NCI-H460 (cell line): ENCODE measurements at places on chromosomes 3 and 15. TPM values are rescaled to one million over a fixed set of nuclear protein-coding genes. Genes with fewer than 3 reads are reported as not detected.

The LRRC31 gene
- total RNA-seq: not detected in 2 replicates

The ST3GAL6 gene
- 1.3 TPM in 1 of 2 replicates, not detected in the other for total RNA-seq

The LRRIQ4 gene
- 0.10 and 0.17 TPM in 2 replicates for total RNA-seq

GRCh38 chr3:71776538-71776937 lies 8.4 kb downstream of the PROK2 start:
- DNase-seq: no peak

- no peak for DNase-seq
Observed at GRCh38 chr15:80558631-80559319, 136.3 kb upstream of the ABHD17C start.

DNA sequence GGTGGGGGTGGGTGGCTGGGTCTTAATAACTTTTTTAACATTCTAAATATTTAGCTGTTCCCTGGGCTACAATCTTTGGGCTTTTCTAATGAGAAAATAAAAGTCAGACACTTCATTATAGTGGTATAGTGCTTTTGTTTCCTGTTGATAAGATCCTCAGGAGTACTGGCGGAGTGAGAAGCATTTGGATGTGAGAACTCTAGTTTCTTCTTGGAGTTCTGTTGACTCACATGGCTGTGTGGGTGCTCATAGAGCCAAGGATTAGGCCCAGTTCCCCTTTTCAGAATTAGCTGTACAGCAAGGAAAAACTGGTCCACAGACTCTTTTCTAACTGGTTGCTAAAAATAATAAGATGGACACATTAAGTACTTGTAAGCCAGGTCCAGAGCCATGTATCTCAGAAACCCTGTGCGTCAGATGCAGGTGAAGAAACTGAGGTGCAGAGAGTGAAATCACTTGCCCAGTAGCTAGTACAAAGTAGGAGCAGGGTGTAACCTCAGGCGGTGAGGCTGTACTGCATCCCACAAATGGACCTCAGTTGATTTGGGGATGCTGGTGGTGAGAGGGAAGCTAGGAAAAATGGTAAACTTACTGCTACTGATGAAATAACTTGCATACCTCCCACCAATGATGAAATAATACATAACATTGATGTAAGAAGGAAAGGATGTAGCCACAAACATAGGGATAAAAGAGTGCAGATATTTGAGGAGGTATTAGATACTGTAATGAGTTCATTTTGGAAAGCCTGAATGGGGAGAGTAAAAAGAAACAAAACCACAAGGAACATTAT lies 2.3 kb downstream of the ITPR1 start:
- DNase-seq: no peak

GRCh38 chr3:38039101-38039898 lies at the start of gene DLEC1:
Gene DLEC1, plus strand, starts transcription at chr3:38039208. Its CDS starts 18 bp downstream, at chr3:38039226.
- DNase-seq: peak; percentile 13

GRCh38 chr3:187782006-187782405 lies 36.7 kb upstream of the BCL6 start:
- DNase-seq: no peak

The SLC9C1 gene
- total RNA-seq: not detected in 2 replicates

DNA sequence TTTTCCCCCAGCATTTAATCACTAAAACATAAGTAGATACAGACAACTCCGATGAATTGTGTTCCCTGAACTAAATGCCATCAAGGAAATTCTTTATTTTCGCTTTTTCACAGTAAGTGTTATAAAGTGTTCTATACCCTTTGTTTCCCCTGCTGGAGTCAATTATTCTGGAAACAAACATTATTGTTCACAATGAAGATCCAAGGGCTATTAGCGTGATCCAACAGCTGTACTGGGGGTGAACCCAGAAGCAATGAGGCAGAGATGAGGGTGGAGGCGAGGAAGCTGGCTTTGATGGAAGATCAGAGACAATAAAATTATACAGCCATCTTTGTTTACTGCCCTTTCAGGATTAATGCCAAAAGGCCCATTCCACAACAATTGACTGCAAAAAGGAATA lies 250.3 kb upstream of the IGF1R start:
- DNase-seq: no peak

DNA sequence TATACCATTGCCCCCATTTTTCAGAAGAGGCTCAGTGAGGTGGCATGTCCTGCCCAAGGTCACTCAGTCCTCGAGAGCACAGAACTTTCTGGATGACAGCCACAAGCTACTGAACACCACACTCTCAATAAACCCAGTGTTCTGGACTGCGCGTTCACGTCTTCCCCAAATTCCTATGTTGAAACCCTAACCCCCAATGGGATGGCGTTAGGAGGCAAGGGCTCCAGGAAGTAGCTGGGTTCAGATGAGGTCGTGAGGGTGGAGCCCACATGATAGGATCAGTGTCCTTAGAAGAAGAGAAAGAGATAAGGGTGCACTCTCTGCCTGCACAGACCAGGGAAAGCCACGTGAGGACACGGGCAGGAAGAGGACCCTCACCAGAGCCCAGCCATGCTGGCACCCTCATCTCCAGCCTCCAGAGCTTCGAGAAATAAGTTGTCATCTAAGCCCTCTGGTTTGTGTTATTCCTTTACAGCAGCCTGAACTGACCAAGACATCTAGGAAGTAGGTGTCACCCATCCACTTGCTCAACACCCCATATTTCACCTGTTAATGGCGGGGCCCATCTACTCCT lies 324.0 kb downstream of the UACA start:
- DNase-seq: no peak

DNA sequence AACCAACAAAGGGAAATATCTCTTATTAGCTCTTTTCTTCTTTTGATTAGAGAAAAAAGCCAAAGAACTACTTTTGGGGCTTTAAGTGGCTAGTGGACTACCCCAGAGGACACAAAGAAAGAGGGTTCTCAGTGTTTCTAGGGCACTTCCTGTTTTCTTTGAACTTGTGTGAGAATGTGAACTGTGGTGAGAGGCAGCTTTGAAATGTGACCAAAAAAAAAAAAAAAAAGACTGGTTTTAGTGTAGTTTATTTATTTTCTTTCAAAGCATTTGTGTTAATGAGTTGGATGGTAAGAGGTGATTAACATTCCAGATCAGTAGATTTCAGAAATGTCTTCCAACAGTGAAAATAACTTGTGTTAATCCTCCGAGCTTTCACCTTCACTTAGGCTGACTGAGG lies 32.4 kb downstream of the SELENOT start:
- DNase-seq: no peak

DNA sequence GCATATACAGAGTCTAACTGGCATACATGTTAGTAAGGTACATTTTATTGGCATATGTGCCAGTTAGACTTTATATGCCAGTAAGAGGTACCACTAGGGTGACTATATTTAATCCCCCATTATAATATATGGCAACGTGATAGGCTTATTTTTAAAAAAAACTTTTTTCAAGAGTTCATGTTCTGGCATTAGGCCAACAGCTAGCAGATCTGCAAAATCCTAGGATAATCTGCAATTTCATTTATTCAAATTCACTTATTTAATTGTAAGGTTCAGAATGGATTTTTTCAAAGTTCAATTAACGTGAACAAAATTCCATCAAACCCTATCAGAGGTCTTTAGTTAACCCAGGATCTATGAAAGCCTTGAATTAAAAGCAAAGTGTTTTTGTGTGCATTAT lies 31.9 kb downstream of the NIT2 start:
- DNase-seq: no peak

DNA sequence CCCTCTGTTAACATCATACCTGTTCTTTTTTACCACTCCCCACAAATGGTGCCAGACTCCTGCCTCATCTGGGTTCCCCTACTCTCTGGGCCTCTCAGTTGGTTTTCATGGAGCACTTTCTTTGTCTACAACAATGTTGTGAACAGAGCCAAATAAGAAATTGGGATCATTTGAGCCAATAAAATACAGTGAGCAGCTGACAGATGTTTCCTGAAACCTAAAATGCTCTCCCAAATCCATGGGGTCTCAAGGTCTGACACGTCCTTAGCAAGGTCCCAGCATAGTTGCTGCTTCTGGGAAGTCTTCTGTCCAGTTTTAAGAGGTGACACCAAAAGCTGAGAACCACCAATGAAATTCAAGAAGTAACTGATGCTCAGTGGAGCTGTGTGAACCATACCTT lies 1.7 kb downstream of the NMNAT3 start:
- no peak for DNase-seq

- no peak for DNase-seq
Observed at GRCh38 chr3:186823386-186823785, 17.1 kb upstream of the RFC4 start.

DNA sequence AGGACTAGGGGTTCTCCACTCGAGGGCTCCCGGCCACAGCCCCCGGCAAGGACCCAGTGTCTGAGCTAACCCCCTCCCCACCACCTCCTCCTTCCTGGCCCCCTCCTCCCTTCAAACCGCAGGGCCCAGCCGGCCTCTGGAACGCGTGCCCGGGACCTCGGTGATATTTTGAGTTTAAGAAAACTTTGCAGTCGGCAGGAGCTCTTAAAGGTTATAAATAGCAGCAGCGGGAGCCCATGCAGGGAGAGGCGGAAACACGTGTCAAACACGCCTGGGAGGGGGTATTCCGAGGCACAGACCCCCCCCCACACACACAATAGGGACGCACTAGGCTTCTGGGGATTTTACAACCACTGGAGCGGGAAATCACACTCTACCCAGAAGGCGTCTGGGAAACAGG lies 3.1 kb upstream of the PTH1R start:
- no peak for DNase-seq

GRCh38 chr3:141412087-141412935 lies 44.0 kb downstream of the ZBTB38 start:
- peak; percentile 88 for DNase-seq

DNA sequence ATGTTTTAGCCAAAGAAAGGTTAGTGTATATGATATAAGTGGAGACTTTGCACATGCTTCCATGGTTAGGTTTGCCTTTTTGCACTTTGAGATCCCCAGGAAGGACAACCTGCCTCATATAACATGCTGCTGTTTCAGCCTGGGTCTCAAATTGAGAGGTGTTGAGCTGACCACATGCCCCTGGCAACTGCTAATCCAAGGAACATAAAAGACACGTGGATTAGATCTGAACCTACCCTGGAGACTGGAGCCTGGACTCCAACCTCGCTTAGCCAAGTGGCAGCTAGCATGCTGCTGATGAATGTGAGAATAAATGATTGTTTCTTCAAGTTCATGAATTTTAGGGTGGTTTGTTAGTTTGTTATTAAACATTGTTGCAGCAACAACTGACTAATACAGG lies 301.8 kb upstream of the TBC1D5 start:
- DNase-seq: no peak

The SNTN gene
- not detected in 2 replicates for total RNA-seq
